Esophagus squamous epithelium (tissue), 5 donors: ENCODE measurements at places on chromosomes 6 and 20.

DNA sequence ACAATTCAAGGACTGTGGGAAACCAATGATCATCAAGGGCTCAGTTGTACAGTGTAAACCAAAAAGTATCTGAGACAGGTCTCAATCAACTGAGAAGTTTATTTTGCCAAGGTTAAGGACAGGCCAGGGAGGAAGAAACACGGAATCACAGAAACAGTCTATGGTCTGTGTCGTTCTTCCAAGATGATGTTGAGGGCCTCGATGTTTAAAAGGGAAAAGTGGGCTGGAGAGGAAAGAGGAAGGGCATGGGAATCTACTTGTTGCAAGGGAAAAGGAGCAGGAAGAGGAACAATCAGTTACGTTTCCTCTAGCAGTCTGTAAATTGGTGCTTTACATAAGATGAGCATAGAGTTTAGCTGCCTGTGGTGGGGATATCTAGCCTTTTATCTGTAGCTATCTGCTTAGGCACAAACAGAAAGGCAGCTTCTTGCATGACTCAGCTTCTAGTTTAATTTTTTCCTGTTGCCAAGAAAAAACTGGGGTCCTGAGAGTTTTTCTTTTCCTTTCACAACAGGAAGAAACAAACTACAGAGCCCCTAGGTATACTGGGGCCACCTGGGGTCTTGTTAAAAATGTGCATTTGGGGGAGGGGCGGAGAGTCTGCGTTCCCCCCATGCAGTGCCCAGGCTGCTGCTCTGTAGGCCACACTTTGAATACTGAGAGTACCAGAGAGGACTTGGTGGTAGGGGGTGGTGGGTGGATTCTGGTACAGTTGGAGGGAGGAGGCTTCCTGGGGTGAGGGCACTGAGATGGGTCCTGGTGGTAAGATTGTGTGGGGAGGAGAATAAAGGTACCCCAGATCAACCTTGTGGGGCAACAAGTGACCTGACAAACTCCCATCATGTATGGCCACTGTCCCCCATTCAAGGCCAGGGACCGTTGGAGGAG is 35.3 kb upstream of the EZR start:
- no peak for DNase-seq

DNA sequence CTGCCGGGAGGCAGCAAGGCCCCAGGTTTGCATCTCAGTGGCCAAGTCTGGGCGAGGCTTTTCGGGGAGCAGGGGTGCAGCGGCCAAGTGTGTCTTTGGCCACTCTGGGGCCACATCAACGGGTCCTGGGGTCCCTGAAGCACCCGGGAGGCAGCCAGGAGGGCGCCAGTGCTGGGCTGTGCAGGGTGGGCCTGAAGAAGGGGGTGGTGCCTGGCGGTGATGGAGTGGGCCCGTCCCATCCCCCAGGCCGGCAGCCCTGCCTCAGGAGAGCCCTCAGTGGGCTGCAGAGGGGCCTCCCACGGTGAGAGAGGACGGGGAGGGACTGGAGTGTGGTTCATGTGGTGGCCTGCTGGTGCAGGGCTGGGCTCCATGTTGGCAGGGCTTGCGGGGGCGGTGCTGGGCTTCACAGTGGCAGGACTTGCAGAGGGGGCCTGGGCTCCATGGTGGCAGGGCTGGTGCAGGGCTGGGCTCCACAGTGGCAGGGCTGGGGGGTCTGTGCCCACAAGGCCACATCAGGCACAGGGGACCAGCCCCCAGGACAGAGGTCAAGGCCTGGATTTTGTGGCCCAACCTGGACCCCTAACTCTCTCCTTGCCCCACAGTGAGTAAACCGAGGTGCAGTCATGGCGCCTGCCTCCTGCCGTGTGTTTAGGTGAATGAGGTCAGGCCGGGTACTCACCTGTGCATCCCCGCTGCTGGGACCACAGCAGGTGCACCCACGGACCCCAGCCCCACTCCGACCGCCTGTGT is 10.5 kb upstream of the BHLHE23 start:
- no peak for DNase-seq

GRCh38 chr6:109236115-109237076 is 141.1 kb downstream of the CEP57L1 start:
- DNase-seq = no peak

- DNase-seq = no peak
Measured at GRCh38 chr6:160253714-160254113, 4.9 kb downstream of the SLC22A2 start.

GRCh38 chr20:37567331-37567665 is 39.6 kb upstream of the BLCAP start:
- no peak for DNase-seq

DNA sequence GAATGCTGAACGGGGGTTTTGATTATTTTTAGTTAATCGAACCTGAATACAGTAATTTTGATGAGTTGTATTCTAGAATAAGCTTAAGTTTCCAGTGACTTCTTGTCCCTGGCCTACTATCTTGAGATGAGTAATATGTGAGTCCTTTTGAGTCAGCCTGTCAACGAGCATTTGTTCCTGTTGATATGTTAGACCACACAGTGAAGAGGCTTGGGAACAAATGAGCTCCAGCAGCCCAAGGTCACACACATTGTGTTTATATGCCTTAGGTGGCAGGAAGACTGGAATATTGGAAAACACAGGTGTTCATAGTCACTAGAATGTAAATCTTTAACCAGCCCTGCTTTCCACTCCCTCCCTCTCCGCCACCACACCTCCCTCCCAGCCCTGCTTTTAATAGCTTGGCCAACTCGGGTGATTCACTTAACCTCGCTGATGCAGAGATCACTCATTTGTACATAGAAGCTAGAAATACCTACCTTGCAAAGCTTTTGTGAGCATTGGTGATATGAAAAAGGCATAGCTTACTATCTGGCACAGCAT is 9.1 kb downstream of the SMPDL3A start:
- no peak for DNase-seq

DNA sequence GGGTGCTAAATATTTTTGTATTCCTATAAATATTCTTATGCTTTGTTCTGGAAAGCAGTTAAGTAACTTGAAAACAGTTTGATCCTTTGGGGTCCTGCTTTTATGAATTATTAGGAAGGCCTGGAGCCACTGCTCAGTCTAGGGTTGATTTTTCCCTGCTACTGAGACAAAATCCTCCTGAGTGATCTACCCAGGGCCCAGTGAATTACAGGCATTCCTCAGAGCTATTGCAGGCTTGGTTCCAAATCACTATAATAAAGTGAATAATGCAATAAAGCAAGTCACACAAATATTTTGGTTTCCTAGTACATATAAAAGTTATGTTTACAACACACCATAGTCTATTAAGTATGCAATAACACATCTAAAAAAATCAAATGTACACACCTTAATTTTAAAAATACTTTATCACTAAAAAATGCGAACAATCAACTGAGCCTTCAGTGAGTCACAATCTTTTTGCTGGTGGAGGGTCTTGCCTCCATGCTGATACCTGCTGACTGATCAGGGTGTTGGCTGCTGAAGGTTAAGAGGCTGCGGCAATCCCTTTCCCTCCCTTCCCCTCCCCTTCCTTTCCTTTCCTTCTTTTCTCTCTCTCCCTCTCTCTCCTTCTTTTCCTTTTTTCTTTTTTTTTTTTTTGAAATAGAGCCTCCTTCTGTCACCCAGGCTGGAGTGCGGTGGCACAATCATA is 43.0 kb downstream of the DNAAF9 start:
- no peak for DNase-seq

DNA sequence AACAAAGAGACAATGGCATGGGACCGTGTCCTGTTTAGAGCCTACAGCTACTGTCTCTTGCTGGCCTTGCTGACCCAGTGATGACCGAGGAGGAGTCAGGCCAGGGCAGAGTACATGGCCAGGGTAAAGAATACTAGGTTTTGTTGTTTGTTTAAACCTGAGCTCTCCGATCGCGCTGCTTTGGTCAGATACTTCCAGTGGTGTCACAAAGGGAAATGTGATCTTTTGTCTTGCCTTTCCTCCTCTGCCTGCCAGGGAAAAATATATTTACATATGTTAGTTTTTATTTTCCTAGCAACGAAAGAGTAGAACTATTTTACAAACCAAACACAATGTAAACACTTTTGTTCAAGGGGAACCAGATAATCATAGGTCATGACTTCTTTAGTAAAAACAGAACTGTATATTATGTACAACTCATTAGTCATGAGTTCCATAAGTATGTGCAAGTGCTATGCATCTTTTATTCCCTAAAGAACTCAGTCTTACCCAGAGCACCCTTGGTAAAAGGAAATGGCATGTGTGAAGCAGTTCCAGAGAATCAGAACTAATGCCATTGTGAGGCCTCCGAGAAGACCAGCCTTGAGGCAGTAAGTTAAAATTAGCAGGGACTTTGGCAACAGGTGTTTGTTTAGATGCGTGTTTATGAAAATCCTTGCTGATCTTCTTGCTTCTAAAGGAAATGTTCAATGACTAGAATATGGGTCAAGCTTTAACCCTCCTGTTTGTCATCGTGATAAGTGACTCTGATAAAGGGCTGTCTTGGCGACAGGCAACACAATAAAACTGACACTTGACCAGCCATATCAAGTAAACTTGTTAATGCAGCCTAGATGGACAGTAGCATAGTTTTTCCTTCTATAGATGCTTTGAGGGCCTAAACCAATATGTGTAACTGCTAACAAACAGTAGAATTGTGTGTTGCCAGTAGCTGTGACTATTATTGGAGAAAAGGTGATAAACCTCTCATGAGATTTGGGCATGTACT is 204.6 kb downstream of the NKAIN2 start:
- DNase-seq = no peak

GRCh38 chr6:25002326-25003091 is 66.7 kb upstream of the RIPOR2 start:
- DNase-seq = no peak

GRCh38 chr6:69895396-69895795 is 29.0 kb downstream of the COL19A1 start:
- DNase-seq = no peak

- no peak for DNase-seq
Measured at GRCh38 chr20:63750807-63751470, 11.4 kb downstream of the SLC2A4RG start.

DNA sequence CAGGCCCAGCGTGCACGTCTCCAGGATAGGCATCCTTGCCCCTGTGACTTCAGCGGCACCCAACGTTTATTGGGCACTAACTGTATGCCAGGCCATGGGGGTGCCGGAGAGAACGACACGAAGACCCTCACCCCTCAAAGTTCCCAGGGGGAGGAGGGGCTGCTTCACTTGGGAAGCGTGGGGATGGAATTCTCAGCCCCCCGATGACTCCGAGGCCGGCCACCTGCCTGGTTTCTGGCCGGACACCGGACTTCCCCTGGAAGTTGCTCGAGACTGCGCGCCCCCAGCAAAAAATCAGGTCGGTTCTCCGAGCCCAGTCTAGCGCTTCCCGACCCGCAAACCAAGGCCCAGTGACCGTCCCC is 275 bp upstream of the MAVS start:
- no peak for DNase-seq

- no peak for DNase-seq
Measured at GRCh38 chr6:100023798-100024197, 29.8 kb upstream of the MCHR2 start.

DNA sequence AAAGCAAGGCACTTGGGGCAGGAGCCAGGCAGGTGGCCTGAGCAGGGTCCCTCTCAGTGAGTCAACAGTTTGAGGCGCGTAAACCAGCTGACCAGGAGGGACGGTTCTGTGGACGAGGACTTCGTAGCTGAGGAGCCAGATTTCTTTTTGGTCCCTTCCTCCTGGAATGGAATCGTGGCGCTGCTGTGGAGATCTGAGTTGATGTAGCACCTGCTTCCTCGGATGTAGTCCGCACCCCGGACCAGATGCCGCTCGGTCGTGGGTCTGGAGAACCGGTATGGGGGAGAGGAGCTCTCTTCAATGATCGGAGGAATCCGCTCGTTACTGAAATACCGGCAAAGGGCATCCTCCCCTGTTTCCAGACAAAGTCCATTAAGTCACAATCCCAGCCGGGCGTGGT is 49.7 kb upstream of the IPCEF1 start:
- DNase-seq = no peak

DNA sequence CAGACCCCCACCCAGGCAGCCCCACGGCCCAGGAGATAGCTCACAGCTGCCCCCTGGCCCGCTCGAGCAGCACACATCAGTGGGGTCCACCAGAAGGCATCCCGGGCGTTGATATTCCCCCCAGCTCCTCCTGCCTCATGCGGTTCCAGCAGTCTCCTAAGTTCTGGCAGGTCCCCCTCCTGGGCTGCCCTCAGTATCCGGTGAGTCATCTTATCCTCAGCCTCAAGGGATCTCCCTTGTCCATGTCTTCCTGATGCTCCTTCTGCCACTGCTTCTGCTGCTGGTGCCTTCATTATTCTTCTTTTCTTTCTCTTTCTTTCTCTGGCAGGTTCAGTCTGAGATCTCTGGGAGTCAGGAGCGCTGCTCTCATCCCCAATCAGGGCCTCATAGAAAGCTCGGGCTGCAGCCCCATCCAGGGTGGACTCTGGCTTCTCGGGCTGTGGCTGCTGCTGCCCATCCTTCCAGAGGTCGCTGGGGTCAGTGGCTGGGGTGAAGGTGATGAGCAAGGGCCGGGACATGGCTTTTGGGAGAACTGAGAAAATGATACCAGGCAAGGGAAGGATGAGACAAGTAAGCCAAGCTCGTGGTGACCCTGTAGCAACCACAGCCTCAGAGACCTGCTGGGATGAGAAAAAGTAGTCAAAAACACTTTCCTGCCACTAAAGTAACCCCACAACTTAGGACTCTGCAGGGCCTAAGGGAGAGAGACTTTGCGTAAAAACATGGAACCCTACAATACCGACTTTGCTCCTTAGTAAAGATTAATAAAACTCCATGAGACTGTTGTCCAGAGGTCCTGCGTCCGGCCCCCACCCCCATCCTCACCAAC is 622 bp downstream of the GPANK1 start:
- no peak for DNase-seq

DNA sequence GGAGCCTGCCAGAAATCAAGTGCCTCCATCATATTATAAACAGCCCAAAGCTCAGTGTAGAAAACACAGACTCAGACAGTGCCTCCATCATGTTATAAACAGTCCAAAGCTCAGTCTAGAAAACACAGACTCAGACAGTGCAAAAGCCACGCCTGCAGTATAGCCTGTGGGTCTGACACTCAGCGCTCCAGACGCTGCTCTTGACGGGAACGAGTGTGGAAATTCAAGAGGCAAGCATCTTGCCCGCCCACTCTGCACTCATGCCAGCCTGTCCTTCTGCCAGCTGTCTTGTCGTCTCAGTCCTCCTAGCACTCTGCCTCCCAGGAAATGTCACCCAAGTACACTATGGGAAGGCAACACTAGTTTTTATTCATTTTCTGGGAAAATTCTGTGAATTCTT is 274.2 kb upstream of the CDH4 start:
- DNase-seq = no peak

DNA sequence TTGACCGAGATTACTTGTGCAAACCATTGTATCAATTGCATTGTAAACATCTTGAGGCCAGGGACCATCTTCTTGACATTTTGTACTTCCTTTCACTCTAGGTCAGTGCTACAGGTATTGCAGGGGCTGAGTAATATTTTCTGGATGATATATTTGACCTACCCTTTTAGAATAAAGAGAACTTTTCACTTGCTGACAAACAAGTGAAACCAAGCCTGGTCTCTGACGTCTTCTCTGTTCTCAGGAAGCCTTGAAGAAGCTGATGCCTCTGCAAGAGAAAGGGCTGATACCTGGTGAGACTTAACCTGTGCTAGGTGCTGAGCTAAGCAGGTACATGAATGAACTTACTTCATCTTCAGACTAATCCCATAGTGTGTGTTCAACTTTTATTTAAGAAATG is 60.5 kb upstream of the GGTLC1 start:
- no peak for DNase-seq

GRCh38 chr6:111211411-111212030 is 124.2 kb downstream of the SLC16A10 start:
- DNase-seq = no peak

- no peak for DNase-seq
Measured at GRCh38 chr6:39312912-39313525, 1.2 kb downstream of the KCNK17 start.

GRCh38 chr6:39934131-39934757 is at the start of gene MOCS1:
MOCS1 (minus strand) TSS chr6:39934462; CDS start chr6:39934417, 45 bp downstream.
- DNase-seq = no peak

GRCh38 chr6:25277857-25278256 is 1.3 kb upstream of the CARMIL1 start:
- no peak for DNase-seq
